ENCODE measurements at places on chromosomes 1 and 21.

GRCh38 chr1:3349161-3349967, 105.1 kb upstream of the ARHGEF16 start:
- peak; percentile 26 for DNase-seq

- DNase-seq = no peak
Measured at GRCh38 chr1:17056551-17056950, 2.7 kb upstream of the SDHB start.

DNA sequence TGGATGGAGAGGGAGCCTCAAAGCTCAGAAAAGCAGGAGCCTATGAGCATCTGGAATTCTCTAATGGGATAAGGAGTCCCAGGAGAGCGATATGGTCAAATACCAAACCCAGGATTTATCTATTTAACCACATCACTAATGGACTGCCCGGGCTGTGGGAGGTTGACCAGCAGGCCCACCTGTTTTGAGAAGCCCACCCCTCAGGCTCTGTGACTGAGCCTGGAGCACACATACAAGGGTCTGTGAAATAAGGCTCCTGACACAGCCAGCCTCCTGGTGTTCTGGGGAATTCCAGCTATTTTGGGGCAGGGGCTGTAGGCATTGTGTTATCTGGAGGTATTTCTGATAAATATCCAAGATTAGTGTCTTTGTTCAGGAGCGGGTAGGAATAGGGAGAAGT, 132.0 kb upstream of the C1orf21 start:
- DNase-seq = no peak

GRCh38 chr1:3466366-3467075, 12.1 kb downstream of the ARHGEF16 start:
- no peak for DNase-seq

DNA sequence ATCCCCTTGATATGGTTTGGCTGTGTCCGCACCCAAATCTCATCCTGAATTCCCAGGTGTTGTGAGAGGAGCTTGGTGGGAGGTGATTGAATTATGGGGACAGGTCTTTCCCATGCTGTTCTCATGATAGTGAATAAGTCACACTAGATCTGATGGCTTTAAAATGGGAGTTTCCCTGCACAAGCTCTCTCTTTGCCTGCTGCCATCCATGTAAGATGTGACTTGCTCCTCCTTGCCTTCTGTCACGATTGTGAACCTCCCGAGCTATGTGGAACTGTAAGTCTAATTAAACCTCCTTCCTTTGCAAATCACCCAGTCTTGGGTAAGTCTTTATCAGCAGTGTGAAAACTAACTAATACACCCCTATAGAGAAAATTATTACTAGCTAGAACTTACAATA, 959.5 kb upstream of the ADGRL2 start:
- no peak for DNase-seq

GRCh38 chr1:206933333-206933945, 11.7 kb upstream of the FCMR start:
- no peak for DNase-seq

GRCh38 chr21:39685236-39685635, 59.7 kb upstream of the IGSF5 start:
- DNase-seq = no peak

DNA sequence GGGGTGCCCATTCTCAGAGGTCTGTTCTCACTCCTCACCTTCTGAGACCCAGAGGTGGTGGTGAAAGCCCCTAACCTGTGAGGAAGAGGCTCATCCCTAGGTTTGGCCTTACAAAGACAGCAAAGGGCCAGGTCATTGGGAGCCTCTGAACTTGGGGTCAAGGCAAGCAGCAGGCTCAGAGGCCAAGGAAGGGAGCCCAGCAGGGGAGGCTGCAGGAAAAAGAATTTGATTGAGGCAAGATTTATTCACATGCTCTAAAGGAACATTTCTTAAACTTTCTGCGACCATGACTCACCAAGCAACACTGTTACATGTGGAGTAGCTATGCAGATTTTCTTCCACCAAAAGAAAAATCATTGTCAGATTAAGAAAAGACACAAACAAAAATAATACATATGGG, 132.5 kb upstream of the SYT6 start:
- DNase-seq = no peak

DNA sequence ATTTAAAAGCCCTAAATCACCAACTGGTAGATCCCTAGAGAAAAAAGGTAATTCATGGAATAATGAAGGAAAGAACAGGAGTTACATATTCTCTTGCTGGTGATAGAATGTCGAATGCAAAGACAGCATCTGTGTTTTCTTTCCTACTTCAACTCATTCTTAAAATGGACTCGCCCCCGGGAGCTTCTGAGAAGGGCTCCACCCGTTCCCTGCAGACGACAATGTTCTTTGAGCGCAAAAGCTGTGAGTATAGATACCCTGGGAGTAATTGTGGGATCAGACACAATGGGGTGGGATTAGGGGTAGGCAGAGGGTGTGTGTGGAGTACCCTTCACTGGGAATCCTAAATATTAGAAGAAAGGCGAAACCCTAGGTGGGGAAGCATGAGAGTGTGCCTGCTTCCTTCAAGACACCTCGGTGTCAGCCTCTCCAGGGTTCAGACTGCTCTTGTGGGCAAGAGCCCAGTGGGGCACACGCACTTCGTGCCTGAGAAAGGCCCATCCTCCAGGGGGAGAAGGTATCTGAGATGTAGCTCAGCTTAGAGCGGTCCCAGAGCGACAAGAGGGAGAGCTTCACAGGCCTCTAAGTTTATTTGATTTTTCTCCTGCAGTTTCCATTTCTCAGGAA, 123.3 kb upstream of the DPYD start:
- no peak for DNase-seq

DNA sequence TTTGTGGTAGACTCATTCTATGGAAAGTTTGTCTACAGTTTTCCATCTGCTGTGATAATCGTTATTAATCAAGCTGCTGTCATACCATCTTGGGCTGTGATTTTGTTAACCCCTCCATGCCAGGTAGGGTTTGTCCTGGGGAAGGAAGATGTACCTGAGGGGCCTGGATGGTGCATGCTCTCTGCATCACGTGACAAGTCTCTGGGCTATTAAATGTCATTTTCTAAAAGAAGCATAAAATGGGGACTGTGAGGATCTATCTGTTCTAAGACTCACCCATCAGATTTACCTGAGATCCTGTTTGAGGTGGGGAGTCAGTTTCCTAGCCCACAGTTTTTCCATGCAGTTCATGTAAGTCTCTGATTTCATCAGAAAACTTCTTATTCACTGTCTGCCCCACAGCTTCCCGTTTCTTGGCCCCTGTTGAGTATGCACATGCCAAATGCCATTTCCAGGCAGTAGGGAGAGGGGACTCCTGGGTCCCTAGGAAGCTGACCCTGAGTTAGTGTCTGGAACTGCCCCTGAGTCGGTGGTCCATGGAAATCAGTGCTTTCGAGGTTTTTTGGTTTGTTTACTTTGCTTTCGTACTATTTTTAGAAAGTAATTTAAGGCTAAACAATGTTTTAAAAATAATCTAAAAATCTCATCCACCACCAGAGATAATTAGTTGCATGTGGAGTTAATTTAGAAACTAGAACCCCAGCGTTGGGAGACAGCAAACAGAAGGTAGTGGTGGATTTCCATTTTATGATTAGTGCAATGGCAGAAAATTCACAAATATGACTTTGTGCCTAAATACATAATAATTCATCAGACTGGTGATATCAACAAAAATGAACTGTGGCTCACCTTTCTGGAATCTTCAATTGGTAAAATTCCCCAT, 46.7 kb downstream of the ZBTB18 start:
- DNase-seq = no peak

DNA sequence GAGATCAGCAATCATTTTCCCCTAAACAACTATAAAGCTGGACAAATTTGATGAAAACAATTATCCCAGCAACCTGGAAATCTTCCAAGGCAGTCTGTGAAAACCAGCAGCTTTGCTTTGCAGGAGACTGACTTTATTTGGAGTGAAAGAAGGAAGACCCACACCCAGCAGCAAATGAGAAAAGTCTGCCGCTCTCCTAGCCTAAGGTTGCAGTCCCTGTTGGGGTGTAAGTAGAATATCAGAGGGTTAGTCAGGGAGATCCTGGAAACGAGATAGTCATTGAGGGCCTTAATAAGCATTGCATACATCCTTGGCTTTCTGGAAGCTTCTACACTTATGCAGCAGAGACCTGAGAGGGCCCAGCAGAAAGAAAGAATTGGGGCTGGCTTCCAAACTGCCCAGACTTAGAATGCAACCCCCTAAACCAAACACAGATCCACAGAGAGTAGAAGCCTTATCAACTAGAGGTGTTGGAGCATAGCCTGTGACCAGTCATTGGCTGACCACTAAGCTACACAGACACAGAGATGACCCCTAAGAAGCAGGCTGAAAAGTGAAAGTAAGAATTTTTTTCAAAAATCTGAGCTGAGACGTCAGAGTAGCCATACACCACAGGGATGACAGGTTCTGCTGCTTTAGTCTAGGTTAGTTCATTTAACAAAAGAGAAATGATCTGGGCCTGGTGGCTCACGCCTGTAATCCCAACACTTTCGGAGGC, 98.3 kb downstream of the LYPLAL1 start:
- no peak for DNase-seq

DNA sequence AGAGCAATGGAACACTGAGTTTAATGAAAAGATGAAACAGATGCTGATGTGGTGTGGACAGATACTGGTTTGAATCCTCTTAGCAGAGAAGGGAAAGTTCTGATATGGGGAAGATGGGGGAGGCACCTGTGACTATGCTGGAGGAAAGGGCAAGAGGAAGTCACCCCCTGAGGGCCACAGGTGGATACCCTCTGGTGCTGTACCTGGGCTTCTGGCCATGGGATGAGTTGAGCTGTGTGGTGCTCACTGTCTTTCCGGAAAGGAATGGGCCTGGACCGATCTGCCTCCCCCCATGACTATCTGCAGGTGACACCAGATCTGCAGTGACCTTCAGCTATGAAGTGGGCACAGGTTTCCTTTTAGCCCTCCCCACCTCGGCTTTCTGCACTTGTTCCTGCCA, 52.4 kb downstream of the IER5 start:
- DNase-seq = no peak

DNA sequence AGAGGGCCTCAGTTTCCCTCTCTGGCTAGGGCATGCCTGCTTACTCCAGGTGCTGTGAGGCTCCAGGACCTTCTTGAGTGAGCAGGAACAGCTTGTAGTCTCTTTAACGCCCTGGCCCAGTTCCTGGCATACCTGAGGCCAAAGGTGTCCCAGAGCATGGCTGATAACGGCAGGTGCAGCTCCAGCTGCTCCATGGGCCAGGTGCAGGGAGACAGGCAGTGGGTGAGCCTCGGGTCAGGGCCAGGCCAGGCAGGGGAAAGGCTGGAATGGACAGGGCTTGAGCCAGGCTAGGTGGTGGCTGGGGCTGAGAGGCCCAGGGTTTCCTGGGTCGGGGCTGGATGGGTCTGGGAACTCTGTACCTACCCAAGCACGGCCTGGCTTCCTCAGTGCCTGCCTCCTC, 18.3 kb downstream of the EDN2 start:
- no peak for DNase-seq

- peak; percentile 91 for DNase-seq
Measured at GRCh38 chr1:81670286-81670685, 130.4 kb upstream of the ADGRL2 start.

GRCh38 chr1:54867717-54868057, 19.3 kb downstream of the DHCR24 start:
- no peak for DNase-seq

All from retinal pigment epithelial cell (primary cell).